Stimulated activated CD4-positive, alpha-beta T cell treated with anti-CD3 and anti-CD28 coated beads, TNF-alpha, amount 100 ng/mL, for 1 hour (primary cell): ENCODE measurements at places on chromosomes 1 and 21.

GRCh38 chr1:27487966-27488884, 1.7 kb downstream of the WASF2 start:
- no peak for DNase-seq

DNA sequence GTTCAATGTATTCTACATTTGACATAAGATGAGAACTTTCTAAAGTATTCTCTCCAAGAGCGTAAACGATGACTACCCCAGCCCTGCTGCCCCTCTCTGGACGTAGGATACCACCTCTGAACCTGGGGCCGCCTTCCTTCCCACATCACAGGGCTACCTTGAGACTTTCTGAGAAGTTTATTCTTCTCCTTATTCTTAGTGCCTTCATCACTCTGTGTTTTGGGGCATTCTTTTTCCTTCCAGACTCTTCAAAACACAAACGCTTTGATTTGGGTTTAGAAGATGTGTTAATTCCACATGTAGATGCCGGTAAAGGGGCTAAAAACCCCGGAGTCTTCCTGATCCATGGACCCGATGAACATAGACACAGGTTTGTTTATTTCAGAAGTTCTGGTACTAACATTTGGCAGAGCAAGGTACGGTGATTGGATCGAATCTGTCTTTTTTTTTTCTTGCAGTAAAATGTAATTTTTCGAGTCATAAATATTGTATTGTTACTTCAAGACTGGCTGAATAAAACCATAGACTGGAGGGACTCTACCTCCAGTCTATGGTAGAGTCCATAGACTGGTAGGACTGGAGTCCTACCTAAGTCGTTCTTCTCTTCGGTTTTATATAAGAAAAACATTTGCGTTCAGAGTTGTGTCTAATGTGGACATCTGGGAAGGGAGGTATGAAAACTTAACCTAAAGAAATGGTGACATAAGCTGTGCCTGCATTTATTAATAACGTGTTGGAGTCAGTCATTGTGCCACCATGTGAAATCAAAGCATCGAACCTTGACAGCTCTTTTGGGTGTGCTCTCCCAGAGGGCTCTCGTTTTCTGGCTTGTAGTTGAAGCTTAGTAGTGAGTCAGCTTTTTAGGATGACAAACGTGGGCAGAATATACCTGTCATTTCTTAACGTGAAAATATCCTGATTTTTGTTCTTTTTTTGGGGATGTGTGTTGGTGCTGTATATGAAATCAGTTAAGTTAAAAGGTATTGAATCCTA, 1.2 kb downstream of the MAN1A2 start:
- no peak for DNase-seq

GRCh38 chr1:16082283-16083038, 9.0 kb upstream of the FAM131C start:
- DNase-seq = peak; percentile 31

DNA sequence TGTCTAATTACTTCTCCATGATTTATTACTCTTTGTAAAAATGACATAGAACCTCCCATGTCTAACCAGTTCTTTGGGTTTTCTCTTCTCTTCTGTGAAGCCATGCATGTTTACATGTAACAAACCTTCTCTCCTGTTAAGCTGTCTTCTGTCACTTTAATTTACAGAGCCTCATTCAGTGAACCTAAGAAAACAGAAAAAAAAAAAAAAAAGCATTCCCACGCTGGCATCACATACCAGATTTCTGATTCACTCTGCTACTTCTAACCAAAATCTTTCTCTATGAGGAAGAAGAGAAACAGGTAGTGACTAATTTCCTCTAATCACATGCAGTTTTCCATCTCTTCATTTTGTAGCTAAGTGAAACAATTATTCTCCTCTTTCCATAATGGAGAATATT, 141.4 kb upstream of the CXADR start:
- no peak for DNase-seq

- DNase-seq = no peak
Measured at GRCh38 chr1:170219163-170219562, 73.4 kb downstream of the NTMT2 start.

DNA sequence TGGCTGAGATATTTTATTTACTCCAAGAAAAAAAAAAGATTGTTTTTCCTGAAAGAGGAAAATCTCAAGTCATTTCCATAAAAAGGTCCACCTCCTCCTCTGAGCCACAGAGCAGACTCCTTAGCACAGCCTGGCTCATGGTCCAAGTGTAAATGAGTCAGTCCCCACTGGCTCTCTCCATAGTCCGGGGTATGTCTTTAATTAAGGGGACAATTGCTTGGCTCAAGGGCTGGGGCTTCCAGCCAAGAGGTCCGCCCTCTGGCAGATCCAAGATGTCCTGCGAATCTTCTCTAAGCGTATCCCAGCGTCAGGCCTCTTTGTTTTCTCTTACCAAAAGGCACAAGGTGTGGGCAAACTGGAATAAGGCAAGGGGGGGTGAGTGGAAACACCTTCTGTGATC, 33.3 kb downstream of the FOXD2 start:
- DNase-seq = no peak

DNA sequence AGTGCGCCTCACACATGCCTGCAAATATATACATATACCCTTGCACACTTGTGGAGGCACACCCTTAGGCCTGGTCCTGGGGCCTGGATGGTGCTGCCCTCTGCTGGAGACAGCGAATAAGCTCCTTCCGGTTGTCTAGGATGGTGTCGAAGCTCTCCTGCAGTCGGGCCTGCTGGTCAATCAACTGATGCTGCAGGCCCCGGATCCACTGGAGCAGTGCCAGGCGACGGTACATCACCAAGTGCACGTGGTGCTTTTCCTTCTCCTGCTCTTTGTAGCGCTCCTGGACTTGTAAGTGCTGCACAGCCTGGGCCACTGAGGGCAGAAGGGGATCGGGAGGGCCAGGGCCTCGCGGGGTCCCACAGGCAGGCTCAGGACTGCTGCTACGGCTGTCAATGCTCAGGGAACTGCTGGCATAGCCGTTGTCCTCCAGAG, 3.1 kb downstream of the C1orf216 start:
- DNase-seq = peak; percentile 45

DNA sequence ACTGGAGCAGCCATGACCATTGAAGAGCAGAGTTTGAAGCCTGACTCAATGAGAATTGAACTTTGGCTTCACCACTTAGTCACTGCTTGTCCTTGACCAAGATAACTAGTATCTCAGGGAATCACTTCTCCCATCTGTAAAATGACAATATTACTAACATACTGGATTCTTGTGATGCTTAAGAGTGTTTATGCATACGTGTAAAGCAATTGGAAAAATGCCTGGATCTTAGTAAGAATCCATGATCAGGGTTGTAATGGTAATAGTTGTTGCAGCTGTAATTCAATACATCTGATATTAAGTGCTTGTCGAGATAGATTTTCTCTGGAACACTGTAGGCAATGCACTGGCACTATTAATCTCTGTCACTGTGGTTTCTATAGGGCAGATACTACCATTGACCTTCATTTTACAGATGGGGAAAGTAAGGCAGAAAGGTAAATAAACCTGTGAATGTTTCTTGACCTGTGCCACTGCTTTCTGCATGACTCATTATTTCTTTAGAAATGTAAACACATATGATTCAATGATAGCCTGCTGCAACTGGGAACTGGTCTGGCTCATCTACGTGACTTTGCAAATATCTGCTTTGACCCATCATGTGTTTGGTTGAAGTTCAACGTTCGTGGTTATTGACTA, 662.5 kb downstream of the PLA2G4A start:
- DNase-seq = no peak

- no peak for DNase-seq
Measured at GRCh38 chr1:76005765-76006164, 68.8 kb upstream of the ST6GALNAC3 start.

- no peak for DNase-seq
Measured at GRCh38 chr1:71428029-71428428, 347.2 kb upstream of the ZRANB2 start.

DNA sequence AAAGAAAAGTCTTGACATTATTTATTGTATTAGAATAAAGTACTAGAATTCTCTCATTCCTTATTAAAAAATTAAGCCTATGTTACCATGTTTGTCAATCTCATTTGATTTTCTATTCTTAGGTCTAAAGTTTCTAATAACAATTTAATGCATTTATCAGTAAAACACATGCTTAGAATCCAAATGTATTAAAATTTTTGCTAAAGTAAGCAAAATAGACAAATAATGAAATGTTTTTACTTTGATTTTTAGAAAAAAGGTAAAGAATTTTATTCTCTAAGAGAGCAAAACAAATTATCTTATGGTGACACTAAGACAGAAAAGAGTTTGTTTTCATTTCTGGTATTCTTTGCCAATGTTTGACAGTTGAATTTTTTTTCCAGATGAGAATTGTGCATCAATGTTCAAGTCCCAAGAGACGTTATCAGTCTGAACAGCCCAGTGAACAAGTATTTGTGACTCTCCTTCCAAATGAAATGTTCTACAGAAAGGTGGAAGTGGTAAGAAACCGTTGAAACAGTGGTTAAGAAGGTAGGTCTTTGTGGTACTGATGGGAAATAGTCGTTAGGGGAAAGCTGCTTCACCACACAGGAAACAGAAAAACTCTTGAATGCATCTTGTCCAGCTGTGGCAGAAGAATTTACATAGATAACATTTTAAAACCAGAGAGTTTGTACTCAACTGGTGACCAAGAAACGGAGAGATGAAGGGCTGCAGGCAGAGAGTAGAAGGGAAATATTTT, 402.5 kb downstream of the PTPRC start:
- no peak for DNase-seq

- no peak for DNase-seq
Measured at GRCh38 chr1:66282891-66283621, 250.9 kb upstream of the SGIP1 start.

DNA sequence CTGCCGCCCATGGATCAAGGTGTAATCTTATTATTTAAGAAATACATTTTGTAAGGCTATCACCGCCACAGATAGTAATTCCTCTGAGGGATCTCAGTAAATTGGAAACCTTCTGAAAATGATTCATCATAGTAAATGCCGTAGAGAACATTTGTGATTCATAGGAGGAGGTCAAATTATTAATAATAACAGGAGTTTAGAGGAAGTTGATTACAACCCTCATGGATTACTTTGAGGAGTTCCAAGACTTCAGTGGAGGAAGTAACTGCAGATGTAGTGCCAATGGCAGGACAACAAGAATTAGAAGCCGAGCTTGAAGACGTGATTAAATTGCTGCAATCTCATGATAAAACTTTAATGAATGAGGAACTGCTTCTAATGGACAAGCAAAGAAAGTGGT, 280.1 kb downstream of the PTPRC start:
- DNase-seq = no peak

- no peak for DNase-seq
Measured at GRCh38 chr1:32929366-32929765, 28.2 kb upstream of the TMEM54 start.

GRCh38 chr1:115426231-115426771, 88.3 kb upstream of the NGF start:
- no peak for DNase-seq

- no peak for DNase-seq
Measured at GRCh38 chr1:67754526-67754920, 69.5 kb downstream of the GADD45A start.

DNA sequence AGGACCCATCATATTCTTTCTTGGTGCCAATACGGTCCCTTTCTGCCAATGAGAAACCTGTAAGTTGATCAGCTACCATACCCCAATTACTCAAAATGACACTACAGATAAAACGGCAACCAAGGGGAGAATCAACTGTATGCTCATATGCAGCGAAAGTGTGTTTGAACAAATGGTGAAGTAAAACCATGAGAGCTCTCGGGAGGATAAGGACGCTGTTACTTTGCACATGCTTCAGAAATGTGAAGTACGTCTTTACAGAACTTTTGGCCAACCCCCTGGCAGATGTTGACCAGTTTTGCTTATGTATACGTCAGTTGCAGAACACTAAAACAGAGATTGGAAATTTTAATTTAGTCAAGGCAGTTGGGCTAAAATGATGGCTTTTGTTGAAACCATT, 79.6 kb downstream of the PROX1 start:
- DNase-seq = no peak

DNA sequence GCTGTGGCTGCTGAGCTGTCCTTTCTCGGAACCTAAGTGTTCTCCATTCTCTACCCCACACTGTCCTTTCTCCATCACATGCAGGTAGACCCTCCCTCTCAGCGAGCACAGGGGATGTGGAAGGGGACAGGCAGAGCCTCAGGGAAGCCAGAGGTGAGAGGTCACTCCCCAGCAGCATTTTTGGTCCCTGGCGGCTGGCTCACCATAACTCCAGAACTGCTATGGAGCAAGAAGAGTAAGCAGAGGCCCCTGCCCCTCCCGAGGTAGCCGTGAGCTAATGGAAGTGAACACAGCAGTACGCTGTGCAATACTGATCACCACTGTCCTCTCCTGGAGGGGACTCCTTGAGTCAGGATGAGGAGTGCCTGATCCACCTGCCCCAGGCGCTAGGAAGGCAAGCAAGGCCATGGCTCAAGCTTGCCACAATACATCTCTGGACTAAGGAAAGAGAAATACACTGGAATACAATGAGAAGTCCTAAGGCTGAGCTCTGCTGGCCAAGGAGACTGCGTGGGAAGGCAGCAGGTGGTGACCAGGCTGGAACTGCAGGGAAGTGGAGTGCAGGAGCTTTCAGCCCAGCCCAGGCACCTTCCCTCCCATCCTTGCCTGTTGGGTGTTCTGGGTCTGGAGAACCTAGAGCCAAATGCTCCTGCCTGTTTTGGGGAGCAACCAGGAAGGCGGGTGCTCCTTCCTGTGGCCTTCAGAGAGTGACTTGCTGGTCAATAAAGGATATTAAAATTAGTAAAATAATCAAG, 96.2 kb downstream of the LAMC2 start:
- DNase-seq = no peak

GRCh38 chr1:20279509-20279908, 11.2 kb upstream of the VWA5B1 start:
- no peak for DNase-seq

GRCh38 chr1:169914531-169914930, 20.8 kb upstream of the SCYL3 start:
- DNase-seq = no peak
